CD4-positive, alpha-beta memory T cell (primary cell): ENCODE measurements at places on chromosomes 13 and 19. TPM values are rescaled to one million over a fixed set of nuclear protein-coding genes. Genes with fewer than 3 reads are reported as not detected.

DNA sequence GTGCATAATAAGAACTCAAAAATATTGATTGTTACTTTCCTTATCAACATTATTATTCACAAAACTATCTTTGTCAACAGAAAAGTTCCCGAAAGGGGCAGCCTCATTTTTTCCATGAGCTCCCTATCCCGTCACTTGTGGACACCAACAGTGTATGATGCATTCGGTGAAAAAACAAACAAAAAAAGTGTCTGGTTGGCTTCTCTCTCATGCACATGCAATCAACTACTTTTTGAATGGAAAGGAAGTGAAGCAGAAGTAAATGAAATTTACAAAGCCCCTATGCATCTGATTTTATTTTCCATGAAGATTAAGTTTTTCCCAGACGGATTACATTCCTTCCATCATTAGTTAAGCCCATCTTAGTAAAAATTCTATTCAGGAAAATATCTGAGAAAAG lies 526.9 kb downstream of the RFC3 start:
- H3K27ac ChIP-seq: no peak overlapping the region
- H3K36me3 ChIP-seq: no peaks in the 10 kb centered on the region
- no peak for DNase-seq
- H3K4me1 ChIP-seq: no peaks in the 10 kb centered on the region
- no peaks in the 10 kb centered on the region for H3K27me3 ChIP-seq

The ZNF560 gene
- total RNA-seq: not detected

DNA sequence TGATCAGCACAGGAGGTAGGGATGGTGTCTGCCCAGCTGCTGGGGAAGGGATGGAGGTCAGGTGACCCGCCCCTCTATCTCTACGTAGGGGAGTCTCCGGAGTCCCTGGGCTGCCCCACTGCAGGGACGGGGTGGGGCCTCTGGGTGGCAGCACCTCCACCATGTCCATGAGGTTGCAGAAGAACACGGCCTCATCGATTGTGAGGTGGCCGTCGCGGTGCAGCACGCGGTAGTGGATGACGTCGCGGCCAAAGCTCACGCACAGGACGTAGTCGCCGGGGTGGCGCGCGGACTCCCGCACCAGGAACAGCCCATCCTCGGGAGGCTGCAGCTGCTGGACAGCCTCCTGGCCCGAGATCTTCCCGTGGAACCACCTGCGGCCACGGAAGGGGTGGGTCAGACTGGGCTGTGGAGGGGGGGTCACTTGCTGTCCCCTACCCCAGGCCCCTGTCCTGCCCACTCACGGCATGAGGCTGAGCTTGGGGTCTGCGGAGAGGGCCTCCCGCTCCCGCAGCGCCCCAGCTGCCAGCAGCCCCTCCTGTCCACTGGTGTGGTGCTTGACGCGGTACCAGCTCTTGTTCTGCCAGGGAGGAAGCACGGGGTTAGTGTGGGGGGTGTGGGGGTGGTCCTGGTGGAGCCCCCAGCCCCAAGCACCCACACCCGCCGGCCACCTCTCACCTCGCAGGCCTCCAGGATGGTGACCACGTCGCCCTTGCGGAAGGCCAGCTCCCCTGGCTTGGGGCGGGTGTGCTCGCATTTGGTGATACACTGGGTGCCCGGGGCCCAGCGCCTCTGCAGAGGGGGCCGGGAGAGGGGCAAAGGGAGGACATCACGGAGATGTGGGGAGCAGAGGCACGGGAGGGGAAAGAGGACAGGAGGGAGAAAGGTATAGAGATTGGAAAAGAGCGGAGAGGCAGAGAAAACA lies 2.3 kb downstream of the MATK start:
- no peak overlapping the region for H3K27ac ChIP-seq
- H3K36me3 ChIP-seq: no peaks in the 10 kb centered on the region
- H3K4me3 ChIP-seq: no peak overlapping the region
- DNase-seq: no peak
- H3K4me1 ChIP-seq: peaks cover 6% of the 10 kb centered on the region

The ZNF224 gene
- total RNA-seq: 86.9 TPM

The DAND5 gene
- not detected for total RNA-seq

GRCh38 chr13:106072014-106072413 lies 463.4 kb downstream of the EFNB2 start:
- no peaks in the 10 kb centered on the region for H3K27me3 ChIP-seq
- H3K4me3 ChIP-seq: no peak overlapping the region
- DNase-seq: no peak
- no peak overlapping the region for H3K27ac ChIP-seq

- H3K27me3 ChIP-seq: no peaks in the 10 kb centered on the region
- H3K4me1 ChIP-seq: no peaks in the 10 kb centered on the region
- no peak overlapping the region for H3K4me3 ChIP-seq
- H3K36me3 ChIP-seq: peaks cover 57% of the 10 kb centered on the region
Measured at GRCh38 chr19:18137242-18137641, 15.7 kb upstream of the PIK3R2 start.

The IL12RB1 gene
- total RNA-seq: 39.3 TPM

The NCR1 gene
- not detected for total RNA-seq

The ERICH6B gene
- not detected for total RNA-seq

The CRX gene
- not detected for total RNA-seq

DNA sequence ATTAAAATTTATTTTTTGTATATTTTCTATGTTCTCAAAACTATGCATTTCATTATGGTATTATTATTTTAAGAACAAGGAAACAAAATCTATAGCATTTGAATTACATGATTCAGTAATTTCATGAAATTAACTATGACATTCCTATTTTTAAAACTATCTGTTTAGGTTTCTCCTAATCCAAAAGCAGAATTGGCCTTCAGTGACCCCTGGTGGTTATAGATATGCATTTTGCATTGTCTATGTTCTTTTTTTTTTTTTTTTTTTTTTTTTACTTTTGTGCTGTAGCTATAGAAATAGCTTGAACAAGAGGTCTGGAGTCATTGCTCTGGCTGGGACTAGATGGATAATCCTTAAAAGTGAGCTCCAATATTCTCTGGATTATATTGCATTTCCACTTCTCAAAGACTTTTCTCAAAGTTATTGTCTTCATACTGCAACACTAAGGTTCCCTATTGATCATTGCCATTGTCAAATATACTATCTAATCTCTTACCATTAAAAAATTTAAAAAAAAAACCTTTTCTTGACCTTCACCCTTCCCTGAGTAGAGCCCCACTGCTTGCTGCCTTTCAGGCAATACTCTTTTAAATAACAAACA lies 15.9 kb upstream of the DNAJC3 start:
- H3K27ac ChIP-seq: no peak overlapping the region
- H3K4me1 ChIP-seq: no peaks in the 10 kb centered on the region
- DNase-seq: no peak
- H3K4me3 ChIP-seq: no peak overlapping the region

DNA sequence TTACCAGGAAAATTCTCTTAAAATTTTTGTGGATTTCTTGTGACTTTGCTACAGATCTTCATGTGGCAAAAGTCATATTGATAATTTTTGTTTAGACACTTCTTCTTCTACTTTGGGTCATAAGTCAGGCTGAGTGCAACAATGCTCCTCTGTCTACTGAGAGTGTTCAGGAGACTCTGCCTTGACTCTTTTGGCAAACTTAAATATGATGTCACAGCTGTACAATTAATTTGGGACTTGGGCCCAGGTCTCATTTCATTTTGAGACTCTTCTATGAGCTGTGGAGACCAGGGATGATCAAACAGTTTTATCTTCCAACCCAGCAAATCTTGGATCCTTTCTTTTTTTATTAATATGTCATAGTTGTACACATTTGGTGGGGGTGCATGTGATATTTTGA lies 19.7 kb upstream of the IPO5 start:
- H3K27ac ChIP-seq: no peak overlapping the region
- no peaks in the 10 kb centered on the region for H3K36me3 ChIP-seq
- H3K4me3 ChIP-seq: no peak overlapping the region
- H3K27me3 ChIP-seq: no peaks in the 10 kb centered on the region

DNA sequence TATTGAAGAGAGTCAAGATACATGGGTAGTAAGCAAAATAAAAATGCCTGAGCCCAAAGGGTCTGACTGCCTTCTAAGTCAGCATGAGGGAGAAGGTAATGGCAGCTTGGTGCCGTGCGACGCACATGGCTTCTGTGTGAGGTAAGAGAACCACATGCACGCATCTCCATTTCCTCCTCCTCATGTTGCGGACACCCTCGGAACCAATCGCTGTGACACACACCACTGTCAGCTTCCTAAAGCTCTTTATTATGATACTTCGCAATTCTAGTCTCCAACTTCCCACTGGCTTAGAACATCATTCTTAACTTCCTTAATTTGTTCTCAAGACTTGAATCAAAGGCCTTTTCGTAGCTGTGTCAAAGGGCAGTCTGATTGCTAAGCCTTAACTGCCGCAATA lies 170.1 kb downstream of the OXGR1 start:
- no peaks in the 10 kb centered on the region for H3K4me1 ChIP-seq
- H3K27me3 ChIP-seq: no peaks in the 10 kb centered on the region
- H3K4me3 ChIP-seq: no peak overlapping the region
- H3K27ac ChIP-seq: no peak overlapping the region
- no peaks in the 10 kb centered on the region for H3K36me3 ChIP-seq

The OR10H1 gene
- total RNA-seq: not detected

- peak overlapping the region; percentile 43 for H3K27ac ChIP-seq
- DNase-seq: peak; percentile 35
- H3K4me1 ChIP-seq: peaks cover 68% of the 10 kb centered on the region
Measured at GRCh38 chr19:47156861-47157430, 26.3 kb downstream of the SAE1 start.

DNA sequence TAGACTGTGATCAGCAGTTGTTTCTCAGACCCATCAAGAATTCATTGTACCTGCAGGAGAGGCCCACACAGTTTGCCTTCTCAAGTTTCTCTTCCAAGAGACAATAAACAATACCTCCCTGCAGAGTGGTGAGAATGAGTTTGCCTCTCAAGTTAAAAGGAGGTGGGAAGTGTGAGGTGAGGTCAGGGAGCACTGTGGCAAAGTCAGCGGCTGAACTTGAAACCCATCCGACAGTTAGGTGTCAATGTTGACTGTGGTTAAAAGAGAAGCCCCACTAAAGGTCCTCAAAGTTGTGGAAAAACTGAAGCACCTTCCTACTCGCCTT lies 72.9 kb upstream of the TSC22D1 start:
- H3K27me3 ChIP-seq: no peaks in the 10 kb centered on the region
- DNase-seq: no peak
- no peak overlapping the region for H3K4me3 ChIP-seq

- H3K27ac ChIP-seq: no peak overlapping the region
- H3K27me3 ChIP-seq: no peaks in the 10 kb centered on the region
- no peak for DNase-seq
Measured at GRCh38 chr13:53200498-53201453, 172.2 kb downstream of the OLFM4 start.

GRCh38 chr19:13121551-13122274 lies 3.6 kb downstream of the NACC1 start:
- H3K4me3 ChIP-seq: no peak overlapping the region
- H3K27me3 ChIP-seq: no peaks in the 10 kb centered on the region
- no peak overlapping the region for H3K27ac ChIP-seq
- no peak for DNase-seq

- no peak for DNase-seq
- H3K27me3 ChIP-seq: no peaks in the 10 kb centered on the region
- no peaks in the 10 kb centered on the region for H3K36me3 ChIP-seq
Measured at GRCh38 chr13:32080328-32080744, 48.8 kb downstream of the FRY start.

DNA sequence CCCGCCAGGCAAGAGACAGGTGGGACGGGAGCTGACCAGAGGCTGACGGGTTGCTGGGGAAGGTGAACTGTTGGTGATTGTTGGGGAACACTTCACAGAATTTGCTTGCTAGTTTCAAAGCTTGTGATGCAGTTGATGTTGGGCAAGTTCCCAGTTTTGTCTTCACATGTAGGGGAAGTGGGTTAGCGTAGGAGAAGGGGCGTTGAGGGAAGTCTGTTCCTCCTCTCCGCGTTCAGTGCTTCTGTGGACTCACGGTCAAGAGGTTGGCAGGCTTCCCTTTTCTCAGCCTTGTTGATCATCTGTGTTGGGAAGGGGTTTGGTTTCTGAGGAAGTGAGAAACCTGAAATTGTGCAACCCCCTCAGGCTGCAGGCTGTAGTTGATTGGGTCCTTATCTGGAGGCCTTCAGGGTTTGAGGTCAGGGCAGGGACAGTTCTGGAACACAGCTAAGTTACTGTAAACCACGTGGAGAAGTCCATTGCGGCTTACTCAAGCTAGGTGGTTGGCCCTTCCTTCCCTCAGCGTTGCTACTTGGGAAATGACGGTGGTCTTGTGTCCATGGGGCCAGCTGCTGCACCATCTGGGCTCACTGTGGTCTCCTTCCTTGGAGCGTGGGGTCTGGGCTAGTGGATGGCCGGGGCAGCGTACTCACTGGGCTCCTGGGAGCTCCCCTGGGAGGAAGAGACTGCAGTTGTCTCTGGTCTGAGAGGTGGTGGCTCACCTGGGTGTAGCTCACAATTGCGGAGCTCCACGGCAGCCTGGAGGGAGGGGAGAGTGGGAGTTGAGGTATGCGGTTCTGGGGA lies 7.5 kb downstream of the RPS9 start:
- H3K27me3 ChIP-seq: no peaks in the 10 kb centered on the region
- peak overlapping the region; percentile 9 for H3K27ac ChIP-seq
- peaks cover 50% of the 10 kb centered on the region for H3K36me3 ChIP-seq
- H3K4me3 ChIP-seq: no peak overlapping the region

The TEX101 gene
- not detected for total RNA-seq

DNA sequence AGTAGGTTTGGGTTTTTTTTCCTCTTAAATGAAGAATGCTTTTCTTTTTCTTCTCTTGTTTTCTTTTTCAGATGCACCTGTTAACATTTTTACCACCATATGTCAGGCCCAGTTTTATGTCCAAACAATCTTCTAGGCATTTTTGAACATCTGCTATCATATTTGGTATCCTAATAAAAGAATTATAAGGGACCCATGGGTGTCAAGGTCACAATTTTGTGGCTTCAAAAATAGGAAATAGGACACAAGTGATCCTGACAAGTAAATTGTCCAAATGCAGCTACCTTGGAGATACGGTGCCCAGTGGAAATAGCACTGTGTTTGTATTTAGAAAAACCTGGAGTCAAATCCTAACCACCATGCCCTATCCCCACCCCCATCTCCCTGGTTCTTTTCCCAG lies 270.3 kb downstream of the MZT1 start:
- no peaks in the 10 kb centered on the region for H3K27me3 ChIP-seq
- no peaks in the 10 kb centered on the region for H3K36me3 ChIP-seq
- no peak overlapping the region for H3K27ac ChIP-seq
- H3K4me3 ChIP-seq: no peak overlapping the region
- DNase-seq: no peak
- H3K4me1 ChIP-seq: no peaks in the 10 kb centered on the region

GRCh38 chr13:25288966-25289365 lies 1.7 kb upstream of the MTMR6 start:
- H3K27me3 ChIP-seq: no peaks in the 10 kb centered on the region
- DNase-seq: no peak
- peaks cover 38% of the 10 kb centered on the region for H3K4me1 ChIP-seq
- no peaks in the 10 kb centered on the region for H3K36me3 ChIP-seq

The LIM2 gene
- not detected for total RNA-seq

DNA sequence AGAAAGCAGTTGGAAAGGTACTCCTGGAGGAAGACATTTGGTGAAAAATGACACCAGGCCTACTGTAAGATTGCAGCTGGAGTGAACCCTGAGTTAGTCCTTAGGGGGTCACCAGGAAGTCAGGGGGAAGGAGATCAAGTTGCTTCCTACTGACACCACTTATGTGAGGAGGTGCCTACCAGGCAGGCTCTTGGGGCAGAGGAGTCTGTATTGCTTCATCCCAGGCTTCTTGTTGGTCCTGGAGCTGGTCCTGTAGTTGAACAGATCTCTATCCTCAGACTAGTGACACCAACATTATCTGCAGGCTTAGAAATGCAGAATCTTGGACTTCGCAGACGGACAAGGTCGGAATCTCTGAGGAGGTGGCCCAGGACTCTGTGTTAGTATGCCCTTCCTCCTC lies 116.0 kb upstream of the ARGLU1 start:
- no peaks in the 10 kb centered on the region for H3K27me3 ChIP-seq
- H3K36me3 ChIP-seq: no peaks in the 10 kb centered on the region
- DNase-seq: no peak
- H3K4me1 ChIP-seq: no peaks in the 10 kb centered on the region
- H3K27ac ChIP-seq: no peak overlapping the region
